ENCODE measurements at places on chromosomes 12 and 14. TPM values are rescaled to one million over a fixed set of nuclear protein-coding genes. Genes with fewer than 3 reads are reported as not detected.

DNA sequence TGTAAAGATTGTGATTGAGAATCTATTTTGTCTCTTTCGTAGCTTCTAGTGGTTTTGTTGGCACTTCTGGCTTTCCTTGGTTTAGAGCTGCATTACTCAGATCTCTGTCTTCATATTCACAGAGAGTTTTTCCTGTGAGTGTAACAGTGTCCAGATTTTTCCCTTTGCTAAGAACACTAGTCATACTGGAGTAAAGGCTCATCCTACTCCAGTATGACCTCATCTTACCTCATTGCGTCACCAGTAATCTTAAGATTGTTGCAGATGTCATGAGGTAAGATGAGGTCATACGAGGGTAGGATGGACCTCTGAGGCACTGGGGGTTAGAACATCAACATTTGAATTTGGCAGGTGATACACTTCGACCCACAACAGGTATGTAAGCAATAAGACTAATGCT lies 461.2 kb downstream of the FLRT2 start:
- no peaks in the 10 kb centered on the region for H3K36me3 ChIP-seq
- no peak for DNase-seq
- H3K4me1 ChIP-seq = no peaks in the 10 kb centered on the region

DNA sequence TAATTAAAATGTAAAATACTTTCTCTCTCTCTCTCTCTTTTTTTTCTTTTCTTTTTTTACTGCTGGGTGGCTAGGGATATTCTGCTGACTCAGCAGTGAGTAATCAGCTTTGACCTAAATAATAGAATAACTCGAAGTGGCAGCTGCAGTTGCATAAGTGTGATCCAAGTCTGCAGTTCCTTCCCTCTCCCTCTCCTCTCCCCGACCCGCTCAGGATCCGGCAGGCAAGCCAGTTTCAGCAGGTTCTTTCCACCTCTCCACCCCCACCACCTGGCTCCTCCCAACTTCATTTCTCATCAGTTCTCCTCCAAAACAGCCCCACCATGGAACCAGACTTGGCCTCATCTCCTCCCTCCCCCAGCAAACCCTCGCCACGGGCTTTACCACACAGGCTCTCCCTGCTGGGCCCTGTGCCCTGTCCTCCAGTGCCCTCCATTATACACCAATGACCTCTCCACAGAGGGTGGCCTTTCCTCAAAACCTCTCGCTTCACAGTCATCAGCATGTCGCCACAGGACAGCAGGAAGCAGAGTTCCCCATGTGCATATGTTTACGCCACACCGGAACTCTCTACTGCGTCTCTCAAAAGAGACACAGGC lies 22.4 kb downstream of the SLC7A8 start:
- peak overlapping the region; percentile 80 for H3K27ac ChIP-seq
- no peaks in the 10 kb centered on the region for H3K4me1 ChIP-seq
- peak; percentile 66 for DNase-seq

DNA sequence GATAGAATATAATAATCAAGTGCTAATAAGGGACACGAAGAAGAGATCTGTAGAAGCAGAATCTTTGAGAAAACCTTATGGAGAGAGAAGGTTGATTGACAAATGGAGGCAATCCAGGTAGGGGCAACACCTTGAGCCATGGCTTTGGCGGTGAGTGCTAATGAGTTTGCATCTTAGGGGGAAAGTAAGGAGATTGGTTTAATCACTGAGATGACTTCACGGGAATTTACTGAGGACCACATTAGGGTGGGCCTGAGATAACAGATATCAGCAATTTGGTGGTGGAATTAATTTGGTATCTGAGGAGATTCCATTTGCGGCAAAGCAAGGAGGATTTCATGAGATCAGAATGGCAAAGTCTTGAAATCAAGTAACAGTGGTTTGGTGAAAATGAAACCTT lies 1.8 kb upstream of the LARP4 start:
- no peak overlapping the region for H3K27ac ChIP-seq
- H3K36me3 ChIP-seq = no peaks in the 10 kb centered on the region
- DNase-seq = no peak
- H3K27me3 ChIP-seq = no peaks in the 10 kb centered on the region
- H3K4me3 ChIP-seq = no peak overlapping the region

- peaks cover 13% of the 10 kb centered on the region for H3K4me1 ChIP-seq
- no peaks in the 10 kb centered on the region for H3K36me3 ChIP-seq
- H3K4me3 ChIP-seq = peak overlapping the region; percentile 14
- no peak for DNase-seq
- H3K27ac ChIP-seq = peak overlapping the region; percentile 75
These were observed 62.3 kb downstream of the SUSD6 start for GRCh38 chr14:69673578-69674305.

SERPINA3 gene
- 1,497 TPM for total RNA-seq

DNA sequence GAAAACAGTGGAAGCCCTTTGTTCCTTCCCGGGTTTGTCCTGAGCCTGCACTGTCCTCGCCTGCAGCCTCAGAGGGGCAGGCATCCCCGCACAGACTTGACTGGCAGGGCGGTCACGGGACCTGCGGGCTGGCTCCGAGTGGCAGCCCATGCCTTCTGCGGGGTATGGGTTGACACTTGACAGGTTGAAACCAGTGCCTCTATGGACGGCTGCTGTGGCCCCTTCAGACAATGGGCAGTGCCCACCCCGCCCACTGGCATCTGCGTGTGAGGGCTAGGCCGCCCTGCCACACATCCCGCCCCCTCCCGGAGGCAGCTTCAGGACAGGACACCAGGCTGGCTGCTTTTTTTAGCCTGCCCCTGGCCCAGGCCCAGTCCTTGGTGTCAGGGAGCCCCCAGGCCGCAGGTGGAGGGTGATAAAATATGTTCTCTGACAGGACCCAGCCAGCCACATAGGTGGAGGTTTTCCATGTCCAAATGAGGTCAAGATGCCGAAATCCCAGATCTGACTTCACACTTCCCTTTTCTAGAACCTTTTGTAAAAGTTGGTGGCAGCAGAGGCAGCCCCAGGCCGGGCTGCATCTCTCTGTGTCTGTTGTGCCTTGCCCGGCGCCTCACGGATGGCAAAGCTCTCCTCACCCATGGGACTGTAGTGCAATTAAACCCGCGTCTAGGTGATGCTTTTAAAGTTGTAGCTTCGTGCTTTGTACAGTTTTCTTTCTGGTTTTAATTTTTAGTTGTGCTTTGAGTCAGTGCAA lies 10.0 kb downstream of the ANKRD9 start:
- no peaks in the 10 kb centered on the region for H3K4me1 ChIP-seq
- no peaks in the 10 kb centered on the region for H3K36me3 ChIP-seq
- peak overlapping the region; percentile 70 for H3K27ac ChIP-seq

CLEC4E gene
- 15.5 TPM for total RNA-seq

OR6S1 gene
- not detected for total RNA-seq
